ENCODE measurements at places on chromosomes 16 and 17. TPM values are rescaled to one million over a fixed set of nuclear protein-coding genes. Genes with fewer than 3 reads are reported as not detected.

- H3K4me1 ChIP-seq = peaks cover 8% of the 10 kb centered on the region
- no peaks in the 10 kb centered on the region for H3K27me3 ChIP-seq
- DNase-seq = no peak
- no peaks in the 10 kb centered on the region for H3K36me3 ChIP-seq
- H3K27ac ChIP-seq = no peak overlapping the region
- H3K4me3 ChIP-seq = no peak overlapping the region
These were observed 42.9 kb downstream of the USP10 start for GRCh38 chr16:84742641-84743092.

The NT5C gene
- total RNA-seq = 120 TPM

GRCh38 chr16:61471737-61472136, 564.5 kb downstream of the CDH8 start:
- H3K27me3 ChIP-seq = no peaks in the 10 kb centered on the region
- no peak overlapping the region for H3K4me3 ChIP-seq
- DNase-seq = no peak
- no peak overlapping the region for H3K27ac ChIP-seq
- H3K36me3 ChIP-seq = no peaks in the 10 kb centered on the region

GRCh38 chr16:51181503-51181811, 30.4 kb upstream of the SALL1 start:
- no peak overlapping the region for H3K27ac ChIP-seq
- H3K4me1 ChIP-seq = no peaks in the 10 kb centered on the region
- no peak overlapping the region for H3K4me3 ChIP-seq
- DNase-seq = no peak

DNA sequence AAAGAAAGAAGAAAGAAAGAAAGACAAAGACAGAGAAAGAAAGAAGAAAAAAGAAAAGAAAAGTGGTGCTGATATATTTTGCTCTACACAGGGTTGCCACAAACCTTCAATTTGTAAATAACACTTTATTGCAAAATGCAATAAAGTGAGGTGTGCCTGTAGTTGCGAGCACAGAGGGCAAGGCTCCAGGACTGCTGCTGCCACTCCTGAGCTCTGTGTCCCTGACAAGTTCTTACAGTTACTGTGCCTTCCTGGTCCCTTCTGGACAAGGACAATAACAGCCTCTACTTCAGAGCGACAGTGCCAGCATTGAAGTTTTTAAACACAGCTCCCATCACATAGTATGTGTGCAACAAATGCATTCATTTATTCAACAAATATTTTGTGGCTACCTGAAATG, 148.1 kb downstream of the AXIN2 start:
- H3K36me3 ChIP-seq = no peaks in the 10 kb centered on the region
- H3K4me3 ChIP-seq = no peak overlapping the region
- H3K4me1 ChIP-seq = no peaks in the 10 kb centered on the region
- H3K27me3 ChIP-seq = no peaks in the 10 kb centered on the region

DNA sequence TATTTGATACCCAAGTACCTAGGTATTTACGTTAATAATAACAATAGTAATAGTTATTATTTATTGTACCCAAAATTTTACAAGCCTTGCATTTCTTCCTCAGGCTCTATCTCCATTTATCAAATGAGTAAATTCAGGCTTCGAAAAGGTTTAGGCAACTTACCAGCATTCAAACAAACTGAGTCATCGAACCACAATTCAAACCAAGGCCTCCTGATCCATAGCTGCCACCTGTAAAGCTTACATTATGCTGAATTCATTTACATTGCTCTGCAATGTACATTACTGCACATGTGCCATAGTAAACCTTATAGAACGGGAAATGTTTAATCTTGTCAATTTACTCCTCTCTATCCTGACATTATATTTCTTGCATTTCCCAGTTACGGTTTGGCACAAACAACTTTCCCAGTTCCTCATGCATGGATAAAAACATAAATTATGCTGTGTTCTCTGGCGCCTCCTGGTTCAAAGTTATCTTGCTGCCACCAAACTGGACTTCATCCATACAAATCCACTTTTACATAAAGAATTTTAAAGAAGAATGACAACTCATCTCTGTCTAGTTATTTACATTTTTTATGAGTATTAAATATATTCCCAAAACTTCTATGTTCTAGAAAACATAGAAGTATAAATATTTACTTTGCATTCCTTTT, 360.6 kb upstream of the SOX9 start:
- H3K4me1 ChIP-seq = no peaks in the 10 kb centered on the region
- no peak for DNase-seq
- H3K27ac ChIP-seq = no peak overlapping the region
- H3K36me3 ChIP-seq = no peaks in the 10 kb centered on the region

DNA sequence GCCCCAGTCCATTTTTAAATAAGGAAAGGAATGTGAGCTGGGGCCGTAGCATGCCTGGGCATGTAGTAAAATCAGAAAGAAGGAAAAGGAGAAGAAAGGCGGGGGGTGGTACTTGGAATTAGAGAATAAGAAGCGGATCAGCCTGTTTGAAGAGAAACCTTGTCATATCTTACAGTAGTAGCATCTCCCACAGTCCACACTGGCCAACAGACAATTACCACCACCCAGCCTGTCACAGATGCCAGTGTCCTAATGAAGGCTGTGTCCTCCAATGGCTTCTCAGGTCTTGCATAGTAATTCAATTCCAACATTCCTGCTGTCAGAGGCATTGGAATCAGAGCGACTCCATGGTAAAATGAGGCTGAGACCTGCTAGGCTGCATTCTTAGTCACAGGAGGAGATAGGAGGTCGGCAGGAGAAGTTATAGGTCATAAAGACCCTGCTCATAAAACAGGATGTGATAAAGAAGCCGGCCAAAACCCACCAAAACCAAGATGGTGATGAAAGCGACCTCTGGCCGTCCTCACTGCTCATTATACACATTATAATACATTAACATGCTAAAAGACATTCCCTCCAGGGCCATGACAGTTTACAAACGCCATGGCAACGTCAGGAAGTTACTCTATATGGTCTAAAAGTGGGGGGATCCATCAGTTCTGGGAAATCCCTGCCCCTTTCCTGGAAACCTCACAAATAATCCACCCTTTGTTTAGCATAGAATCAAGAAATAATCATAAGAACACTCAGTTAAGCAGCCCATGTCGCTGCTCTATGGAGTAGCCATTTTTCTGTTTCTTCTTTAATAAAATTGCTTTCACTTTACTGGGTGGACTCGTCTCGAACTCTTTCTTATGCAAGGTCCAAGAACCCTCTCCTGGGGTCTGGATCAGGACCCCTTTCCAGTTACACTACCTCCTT, 9.6 kb upstream of the AKAP10 start:
- DNase-seq = no peak
- no peak overlapping the region for H3K4me3 ChIP-seq
- no peaks in the 10 kb centered on the region for H3K27me3 ChIP-seq
- no peaks in the 10 kb centered on the region for H3K4me1 ChIP-seq
- H3K27ac ChIP-seq = no peak overlapping the region

The IGF2BP1 gene
- 10.9 TPM for total RNA-seq

DNA sequence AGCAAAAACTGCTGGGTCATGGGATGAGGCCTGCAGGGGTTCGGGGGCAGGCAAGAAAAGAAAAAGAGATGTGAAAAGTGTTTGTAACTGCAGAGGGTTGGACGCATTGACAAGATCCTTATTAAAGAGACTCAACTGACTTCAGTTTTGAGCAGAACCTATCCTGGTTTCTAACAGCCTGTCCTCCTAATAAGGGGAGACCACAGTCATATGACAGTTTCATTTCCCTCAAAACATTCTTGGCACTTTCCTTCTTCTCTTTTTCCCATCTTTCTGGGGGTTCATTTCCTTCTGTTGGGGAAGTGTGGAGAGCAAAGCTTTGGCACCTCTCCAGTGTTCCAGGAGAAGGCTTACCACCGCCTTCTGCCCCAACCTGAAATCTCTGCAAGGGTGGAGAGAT, 118.5 kb downstream of the MAF start:
- no peaks in the 10 kb centered on the region for H3K36me3 ChIP-seq
- no peak for DNase-seq
- no peak overlapping the region for H3K27ac ChIP-seq

DNA sequence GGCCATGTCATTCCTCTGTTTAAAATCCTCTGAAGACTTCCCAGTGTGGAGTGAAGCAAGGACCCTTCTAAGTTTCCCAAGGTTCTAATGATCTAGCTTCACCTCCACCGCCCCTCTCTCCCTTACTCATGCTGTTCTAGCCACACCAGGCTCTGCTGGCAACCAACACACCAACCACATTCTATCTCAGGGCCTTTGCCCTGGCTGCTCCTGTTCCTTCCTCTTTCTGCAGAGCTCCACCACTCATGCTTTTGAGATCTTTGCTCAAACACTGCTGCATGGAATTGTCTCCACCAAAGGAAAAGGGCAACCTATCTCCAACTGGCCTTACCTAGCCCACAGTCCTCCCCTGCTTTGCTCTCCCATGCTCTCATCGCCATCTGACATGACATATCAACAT, 128.7 kb downstream of the XYLT1 start:
- H3K27ac ChIP-seq = peak overlapping the region; percentile 33
- H3K4me1 ChIP-seq = peaks cover 17% of the 10 kb centered on the region
- no peaks in the 10 kb centered on the region for H3K27me3 ChIP-seq
- no peak overlapping the region for H3K4me3 ChIP-seq
- no peak for DNase-seq

GRCh38 chr16:80803339-80804055, 901 bp downstream of the CDYL2 start:
- H3K4me3 ChIP-seq = peak overlapping the region; percentile 54
- no peaks in the 10 kb centered on the region for H3K27me3 ChIP-seq
- H3K36me3 ChIP-seq = no peaks in the 10 kb centered on the region
- H3K4me1 ChIP-seq = no peaks in the 10 kb centered on the region
- H3K27ac ChIP-seq = peak overlapping the region; percentile 57

- H3K27ac ChIP-seq = no peak overlapping the region
- no peaks in the 10 kb centered on the region for H3K27me3 ChIP-seq
- no peaks in the 10 kb centered on the region for H3K36me3 ChIP-seq
- DNase-seq = no peak
- peaks cover 17% of the 10 kb centered on the region for H3K4me1 ChIP-seq
These were observed 28.6 kb downstream of the CEP95 start for GRCh38 chr17:64535357-64535756.

DNA sequence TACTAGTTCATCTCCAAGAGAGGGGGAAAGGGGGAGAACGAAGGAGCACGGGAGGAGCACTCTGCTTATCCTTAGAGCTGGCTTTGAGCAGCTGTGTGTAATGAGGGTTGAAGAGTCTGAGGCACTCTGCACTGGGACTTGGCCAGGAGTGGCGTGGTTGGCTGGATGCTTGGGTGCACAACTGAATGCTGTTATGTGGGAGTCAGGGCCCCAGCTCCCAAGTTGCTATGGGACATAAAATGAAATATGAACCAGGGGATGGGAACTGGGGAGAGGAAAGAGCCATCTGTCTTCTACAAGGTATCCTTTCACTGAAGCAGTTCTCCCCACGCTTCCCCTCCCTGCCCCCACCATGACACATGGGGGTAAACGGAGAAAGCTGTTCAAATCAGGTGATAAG, 105.9 kb upstream of the ANKFN1 start:
- no peaks in the 10 kb centered on the region for H3K27me3 ChIP-seq
- no peaks in the 10 kb centered on the region for H3K4me1 ChIP-seq
- H3K27ac ChIP-seq = no peak overlapping the region
- H3K4me3 ChIP-seq = no peak overlapping the region
- no peaks in the 10 kb centered on the region for H3K36me3 ChIP-seq
- no peak for DNase-seq

- H3K4me3 ChIP-seq = no peak overlapping the region
- DNase-seq = no peak
- H3K36me3 ChIP-seq = no peaks in the 10 kb centered on the region
- H3K4me1 ChIP-seq = peaks cover 17% of the 10 kb centered on the region
These were observed 81.7 kb downstream of the WIPI1 start for GRCh38 chr17:68375566-68375965.

The KRTAP9-2 gene
- not detected for total RNA-seq

The SOST gene
- total RNA-seq = 0.18 TPM

DNA sequence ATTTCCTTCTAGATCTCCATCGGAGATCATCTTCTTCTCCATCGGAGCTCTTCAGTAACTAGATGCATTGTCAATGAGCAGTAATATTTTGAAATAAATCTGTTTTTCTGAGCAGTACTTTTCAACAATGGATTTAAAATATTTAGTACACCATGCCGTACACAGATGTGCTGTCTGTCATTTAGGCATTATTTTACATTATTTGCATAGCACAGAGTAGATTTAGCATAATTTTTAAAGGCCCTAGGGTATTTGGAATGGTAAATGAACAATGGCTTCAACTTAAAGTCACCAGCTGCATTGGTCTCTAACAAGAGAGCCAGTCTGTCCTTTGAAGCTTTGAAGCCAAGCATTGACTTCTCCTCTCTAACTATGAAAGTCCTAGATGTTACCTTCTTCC, 95.4 kb upstream of the ANKFN1 start:
- no peak overlapping the region for H3K4me3 ChIP-seq
- H3K27ac ChIP-seq = no peak overlapping the region
- H3K4me1 ChIP-seq = no peaks in the 10 kb centered on the region
- no peaks in the 10 kb centered on the region for H3K27me3 ChIP-seq
- no peak for DNase-seq

The CCDC154 gene
- 5.7 TPM for total RNA-seq
